ENCODE measurements at places on chromosomes 13 and 19. TPM values are rescaled to one million over a fixed set of nuclear protein-coding genes. Genes with fewer than 3 reads are reported as not detected.

CALR3 gene
- 0.08 TPM for total RNA-seq

CCDC169 gene
- total RNA-seq: 1.7 TPM

ATP12A gene
- not detected for total RNA-seq

ZNF808 gene
- total RNA-seq: 11.9 TPM

PEX11G gene
- 2.9 TPM for total RNA-seq

GPR32 gene
- total RNA-seq: not detected

CLN5 gene
- 17.9 TPM for total RNA-seq

RETN gene
- total RNA-seq: not detected

GSX1 gene
- not detected for total RNA-seq

AMER2 gene
- total RNA-seq: not detected

MRPL34 gene
- 17.9 TPM for total RNA-seq

KCTD15 gene
- 28.8 TPM for total RNA-seq

PSMD8 gene
- 151 TPM for total RNA-seq

Data from smooth muscle cell of the coronary artery (primary cell).